Osteocyte (in vitro differentiated cells): ENCODE measurements at places on chromosomes 4 and X.

DNA sequence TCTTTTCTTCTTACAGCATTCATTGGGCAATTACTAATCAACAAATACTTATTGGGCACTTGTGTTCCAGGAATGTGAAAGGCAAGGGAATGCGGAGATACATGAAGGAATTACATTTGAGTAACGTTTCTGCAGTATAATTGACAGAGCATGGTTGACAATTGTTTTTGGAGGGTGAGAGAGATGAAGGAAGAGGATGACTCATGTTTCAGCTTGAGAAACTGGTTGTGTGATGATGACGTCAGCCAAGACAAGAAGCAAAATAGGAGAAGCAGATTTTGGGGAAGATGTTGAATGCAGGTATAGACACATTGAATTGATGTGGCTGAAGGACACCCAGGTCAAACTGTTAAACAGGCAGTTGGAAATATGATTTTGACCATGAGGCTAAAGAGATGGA is 8.0 kb upstream of the CPEB2 start:
- no peak overlapping the region for H3K4me3 ChIP-seq
- H3K4me1 ChIP-seq: no peaks in the 10 kb centered on the region
- no peak for DNase-seq
- H3K36me3 ChIP-seq: peaks cover 6% of the 10 kb centered on the region
- peaks cover 27% of the 10 kb centered on the region for H3K27me3 ChIP-seq
- H3K27ac ChIP-seq: no peak overlapping the region

DNA sequence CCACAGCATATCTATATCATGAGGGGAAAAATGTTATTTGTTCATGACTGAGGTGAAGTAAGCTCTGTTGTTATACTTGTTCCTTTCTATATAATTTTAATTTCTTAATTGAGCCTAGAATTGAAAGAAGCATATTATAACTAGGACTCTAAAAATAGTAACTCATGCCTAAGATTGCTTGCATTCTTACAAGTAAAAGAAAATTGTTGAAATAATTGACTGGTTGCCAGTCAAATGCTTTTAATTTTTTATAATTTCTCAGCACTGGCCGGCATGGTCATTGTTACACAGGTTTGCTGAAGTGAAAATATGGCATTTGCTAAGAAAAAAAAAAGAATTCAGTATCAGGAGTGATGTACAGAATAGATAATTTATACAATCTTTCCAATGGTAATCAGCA is 104.8 kb downstream of the GASK1B start:
- H3K36me3 ChIP-seq: no peaks in the 10 kb centered on the region
- peaks cover 12% of the 10 kb centered on the region for H3K4me1 ChIP-seq
- no peaks in the 10 kb centered on the region for H3K27me3 ChIP-seq
- no peak overlapping the region for H3K4me3 ChIP-seq

- DNase-seq: no peak
- H3K4me1 ChIP-seq: no peaks in the 10 kb centered on the region
- no peaks in the 10 kb centered on the region for H3K36me3 ChIP-seq
Observed at GRCh38 chr4:40409835-40410234, 74.7 kb downstream of the CHRNA9 start.

GRCh38 chr4:81052119-81053068 is 21.9 kb downstream of the BMP3 start:
- H3K27me3 ChIP-seq: peaks cover 16% of the 10 kb centered on the region
- H3K4me3 ChIP-seq: no peak overlapping the region
- H3K27ac ChIP-seq: no peak overlapping the region

DNA sequence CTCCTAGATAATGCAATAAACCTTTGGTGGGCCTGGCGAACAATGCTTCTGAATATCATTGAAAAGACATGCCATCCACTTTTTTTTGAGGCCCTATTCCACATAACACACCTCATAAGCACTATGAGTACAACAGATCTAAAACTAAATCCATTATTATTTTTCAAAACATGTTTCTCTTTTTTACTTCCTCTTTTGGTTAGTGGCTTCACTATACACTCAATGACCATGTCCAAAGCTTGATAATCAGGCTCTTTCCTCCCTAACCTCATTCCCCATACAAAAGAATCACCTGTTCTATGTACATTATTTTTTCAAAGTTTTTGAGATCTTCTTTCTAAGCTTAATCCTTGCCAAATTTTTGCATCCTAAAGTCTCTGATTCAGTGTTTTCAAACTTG is 20.4 kb upstream of the NPY2R start:
- no peak overlapping the region for H3K27ac ChIP-seq
- H3K36me3 ChIP-seq: no peaks in the 10 kb centered on the region

DNA sequence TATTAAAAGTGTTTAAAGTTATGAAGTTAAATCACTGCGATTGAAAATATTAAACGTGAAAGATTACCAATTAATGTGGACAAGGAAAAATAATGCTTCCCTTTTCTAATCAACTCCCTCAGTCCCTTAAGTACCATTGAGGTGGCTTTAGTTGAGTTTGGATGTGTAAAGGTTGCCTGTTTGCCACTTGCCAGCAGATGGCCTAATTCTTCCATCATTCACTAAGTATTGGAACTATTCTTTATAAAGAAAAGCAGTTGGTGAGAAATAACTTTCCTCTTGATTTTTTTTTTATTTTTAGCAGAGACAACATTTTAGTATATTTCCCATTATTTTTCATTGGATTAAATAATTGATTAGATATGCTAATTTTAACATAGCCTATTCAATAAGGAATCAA is 295.9 kb upstream of the TACR3 start:
- H3K27me3 ChIP-seq: no peaks in the 10 kb centered on the region
- DNase-seq: no peak
- no peaks in the 10 kb centered on the region for H3K36me3 ChIP-seq
- H3K4me1 ChIP-seq: no peaks in the 10 kb centered on the region

DNA sequence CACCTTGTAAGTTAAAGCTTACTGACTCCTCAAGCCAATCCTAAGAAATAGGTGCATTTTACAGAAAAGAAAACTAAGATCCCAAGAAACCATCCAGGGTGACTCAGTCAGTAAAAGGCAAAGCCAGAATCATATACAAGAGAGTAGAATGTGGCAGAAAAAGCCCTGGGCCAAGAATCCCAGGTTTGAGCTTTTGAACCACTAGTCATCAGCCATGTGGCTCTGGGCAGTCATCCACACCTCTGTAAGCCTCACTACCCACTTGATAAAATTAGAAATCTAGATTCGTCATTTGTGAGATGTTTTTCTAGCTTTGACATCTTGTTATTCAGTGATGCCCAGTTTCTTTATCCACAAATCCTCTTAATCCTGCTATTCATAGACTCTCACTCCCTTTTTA is 122.2 kb upstream of the PDE5A start:
- no peaks in the 10 kb centered on the region for H3K27me3 ChIP-seq
- no peak overlapping the region for H3K4me3 ChIP-seq

GRCh38 chrX:31679861-31680260 is 608.0 kb upstream of the FTHL17 start:
- no peak overlapping the region for H3K27ac ChIP-seq
- no peaks in the 10 kb centered on the region for H3K36me3 ChIP-seq
- no peak overlapping the region for H3K4me3 ChIP-seq
- no peaks in the 10 kb centered on the region for H3K4me1 ChIP-seq
